Stimulated activated naive CD8-positive, alpha-beta T cell treated with anti-CD3 and anti-CD28 coated beads, Interleukin-15, Interleukin-2, amounts not matched to agents 100 U/mL and 50 U/mL, for 24 hours (primary cell): ENCODE measurements at places on chromosomes 13 and 19.

- DNase-seq, result no peak
Measured at GRCh38 chr19:56617531-56617930, 22.4 kb downstream of the ZNF71 start.

GRCh38 chr19:31960474-31960873 is 384.9 kb upstream of the ZNF507 start:
- no peak for DNase-seq

- DNase-seq, result no peak
Measured at GRCh38 chr13:39385154-39385553, 217.8 kb downstream of the LHFPL6 start.

DNA sequence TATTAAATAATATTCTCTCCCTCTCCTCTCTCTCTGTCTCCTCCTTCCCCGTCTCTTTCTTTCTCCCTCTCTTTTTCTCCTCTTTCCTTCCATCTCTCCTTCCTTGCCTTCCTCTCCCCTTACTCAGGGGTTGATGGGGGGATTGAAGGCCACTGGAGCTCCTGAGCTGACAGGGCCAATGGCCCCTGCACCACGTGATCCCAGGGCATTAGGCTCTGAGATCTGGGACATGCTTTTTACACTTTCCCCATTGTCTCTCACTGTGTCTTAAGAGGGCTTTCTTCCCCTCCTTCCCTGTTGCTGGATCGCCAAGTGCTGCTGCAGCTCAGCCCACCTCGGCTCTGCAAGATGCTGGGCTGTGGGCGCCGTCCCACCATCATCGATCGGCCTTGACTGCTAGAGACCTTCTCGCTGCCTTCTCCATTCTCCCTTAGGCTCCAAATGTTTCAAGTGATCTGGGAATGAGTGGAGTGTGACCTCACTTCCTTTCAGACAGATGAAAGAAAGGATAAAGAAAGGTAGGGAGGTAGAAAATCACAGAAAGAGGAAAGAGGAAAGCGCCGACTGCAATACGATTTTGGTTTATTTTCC is 42.2 kb downstream of the COL4A1 start:
- DNase-seq, result no peak

- no peak for DNase-seq
Measured at GRCh38 chr19:21585281-21585890, 80.0 kb downstream of the ZNF429 start.

GRCh38 chr13:24203273-24203672 is 42.8 kb downstream of the SPATA13 start:
- no peak for DNase-seq
